Activated naive CD8-positive, alpha-beta T cell treated with anti-CD3 and anti-CD28 coated beads for 36 hours (primary cell): ENCODE measurements at places on chromosomes 7 and 10. TPM values are rescaled to one million over a fixed set of nuclear protein-coding genes. Genes with fewer than 3 reads are reported as not detected.

DNA sequence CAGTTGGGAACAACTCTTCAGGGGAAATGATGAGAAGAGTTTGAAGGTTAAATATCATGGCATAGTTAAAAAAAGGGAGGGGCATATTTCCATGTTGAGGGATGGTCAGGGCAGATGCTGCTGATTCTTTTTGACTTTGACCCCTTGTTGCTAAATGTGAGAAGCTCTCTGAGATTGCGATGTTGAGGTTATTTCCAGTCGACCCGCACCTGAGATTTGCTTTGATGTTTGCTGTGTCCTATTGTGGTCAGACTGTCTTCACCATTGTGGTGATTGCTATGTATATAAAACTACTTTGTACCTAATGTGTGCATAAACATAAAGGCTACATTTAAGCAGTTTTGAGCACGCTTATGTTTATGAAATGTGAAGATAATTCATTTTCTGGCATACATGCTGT is 90.9 kb downstream of the BBS9 start:
- no peak for DNase-seq

MACC1 gene
- total RNA-seq, result 0.14 TPM

DNA sequence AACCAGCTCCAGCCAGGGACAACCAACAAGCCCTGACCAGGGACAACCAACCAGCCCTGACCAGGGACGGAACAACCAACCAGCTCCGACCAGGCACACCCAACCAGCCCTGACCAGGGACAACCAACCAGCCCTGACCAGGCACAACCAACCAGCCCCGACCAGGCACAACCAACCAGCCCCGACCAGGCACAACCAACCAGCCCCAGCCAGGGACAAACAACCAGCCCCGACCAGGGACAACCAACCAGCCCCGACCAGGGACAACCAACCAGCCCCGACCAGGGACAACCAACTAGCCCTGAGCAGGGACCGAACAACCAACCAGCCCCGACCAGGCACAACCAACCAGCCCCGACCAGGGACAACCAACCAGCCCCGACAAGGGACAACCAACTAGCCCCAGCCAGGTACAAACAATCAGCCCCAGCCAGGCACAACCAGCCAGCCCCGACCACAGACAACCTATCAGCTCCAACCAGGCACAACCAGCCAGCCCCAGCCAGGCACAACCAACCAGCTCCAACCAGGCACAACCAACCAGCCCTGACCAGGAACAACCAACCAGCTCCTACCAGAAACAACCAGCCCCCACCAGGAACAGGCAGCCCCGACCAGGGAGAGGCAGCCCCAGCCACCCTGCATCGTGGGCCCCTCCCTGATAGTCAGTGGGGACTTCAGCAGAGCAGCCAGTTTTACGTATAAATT is 56.4 kb downstream of the PROSER2 start:
- DNase-seq, result no peak

CRYGN gene
- 0.74 TPM for total RNA-seq

CFAP46 gene
- total RNA-seq, result 1.5 TPM

PRPS1L1 gene
- not detected for total RNA-seq

GRCh38 chr7:107505362-107505761 is 35.5 kb downstream of the GPR22 start:
- no peak for DNase-seq

- no peak for DNase-seq
Measured at GRCh38 chr10:3780021-3780770, 4.8 kb downstream of the KLF6 start.

GRCh38 chr10:118689070-118689858 is 65.5 kb downstream of the CACUL1 start:
- DNase-seq, result no peak

GRCh38 chr7:44489955-44490350 is 505 bp downstream of the NUDCD3 start:
- DNase-seq, result no peak

- no peak for DNase-seq
Measured at GRCh38 chr7:136956232-136956631, 87.8 kb downstream of the CHRM2 start.

PODXL gene
- 0.70 TPM for total RNA-seq

TMUB1 gene
- total RNA-seq, result 59.2 TPM
